ENCODE measurements at places on chromosomes 3 and 15.

GRCh38 chr3:193911784-193912340 lies 224.1 kb upstream of the HES1 start:
- no peak for DNase-seq

DNA sequence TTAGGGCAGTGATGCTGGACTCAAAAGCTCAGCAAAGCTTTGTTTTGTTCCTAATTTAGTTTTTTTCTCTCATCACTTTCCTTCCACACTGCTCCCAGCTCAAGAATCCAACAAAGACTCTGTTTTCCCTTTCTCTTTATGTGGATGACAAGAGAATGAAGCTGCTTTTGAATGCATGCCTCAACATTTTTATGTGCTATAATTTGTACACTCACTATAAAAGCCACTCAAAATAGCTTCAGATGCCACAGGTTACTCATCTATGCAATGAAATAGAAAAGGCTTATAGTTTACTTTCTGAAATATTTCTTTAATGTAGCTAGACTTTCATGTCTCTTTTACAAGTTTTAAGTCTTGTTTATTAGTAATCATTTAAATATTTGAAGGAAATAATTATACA lies 714.9 kb downstream of the OTOL1 start:
- DNase-seq: no peak

DNA sequence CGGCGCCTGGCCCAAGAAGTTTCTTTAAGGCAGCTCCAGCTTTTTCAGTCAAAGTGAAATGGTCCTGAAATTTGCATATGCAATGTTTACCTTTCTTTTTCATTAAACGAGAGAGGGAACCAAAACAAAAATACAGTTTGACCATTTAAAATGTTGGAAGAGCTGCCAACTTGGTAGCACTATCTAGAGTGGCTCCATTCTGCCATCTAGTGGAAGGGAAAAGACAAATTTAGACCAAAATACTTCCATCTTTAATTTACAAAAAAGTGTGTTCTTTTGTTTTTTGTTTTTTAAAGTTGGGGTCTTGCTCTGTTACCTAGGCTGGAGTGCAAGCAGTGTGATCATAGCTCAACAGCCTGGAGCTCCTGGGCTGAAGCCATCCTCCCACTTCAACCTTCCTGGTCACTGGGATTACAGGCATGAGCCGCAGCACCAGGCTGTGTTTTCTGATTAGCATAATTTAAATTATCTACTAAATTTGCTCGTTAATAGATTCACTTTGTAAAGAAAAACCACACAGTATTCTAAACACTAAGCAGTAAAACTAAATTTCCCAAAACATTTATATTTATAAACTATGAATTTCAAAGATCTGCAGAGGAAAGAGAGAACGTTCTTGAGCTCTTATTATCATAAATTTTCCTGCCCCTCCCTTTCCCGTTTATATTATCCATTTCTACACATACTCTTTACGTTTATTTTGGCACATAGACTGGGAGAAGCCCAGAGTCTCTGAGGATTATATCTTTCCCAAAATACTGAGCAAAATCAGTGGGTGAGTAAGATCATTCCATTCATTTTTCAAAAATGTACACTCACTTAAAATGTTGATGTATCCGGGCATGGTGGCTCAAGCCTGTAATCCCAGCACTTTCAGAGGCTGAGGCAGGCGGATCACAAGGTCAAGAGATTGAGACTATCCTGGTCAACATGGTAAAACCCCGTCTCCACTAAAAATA lies 15.4 kb upstream of the RFC4 start:
- no peak for DNase-seq

DNA sequence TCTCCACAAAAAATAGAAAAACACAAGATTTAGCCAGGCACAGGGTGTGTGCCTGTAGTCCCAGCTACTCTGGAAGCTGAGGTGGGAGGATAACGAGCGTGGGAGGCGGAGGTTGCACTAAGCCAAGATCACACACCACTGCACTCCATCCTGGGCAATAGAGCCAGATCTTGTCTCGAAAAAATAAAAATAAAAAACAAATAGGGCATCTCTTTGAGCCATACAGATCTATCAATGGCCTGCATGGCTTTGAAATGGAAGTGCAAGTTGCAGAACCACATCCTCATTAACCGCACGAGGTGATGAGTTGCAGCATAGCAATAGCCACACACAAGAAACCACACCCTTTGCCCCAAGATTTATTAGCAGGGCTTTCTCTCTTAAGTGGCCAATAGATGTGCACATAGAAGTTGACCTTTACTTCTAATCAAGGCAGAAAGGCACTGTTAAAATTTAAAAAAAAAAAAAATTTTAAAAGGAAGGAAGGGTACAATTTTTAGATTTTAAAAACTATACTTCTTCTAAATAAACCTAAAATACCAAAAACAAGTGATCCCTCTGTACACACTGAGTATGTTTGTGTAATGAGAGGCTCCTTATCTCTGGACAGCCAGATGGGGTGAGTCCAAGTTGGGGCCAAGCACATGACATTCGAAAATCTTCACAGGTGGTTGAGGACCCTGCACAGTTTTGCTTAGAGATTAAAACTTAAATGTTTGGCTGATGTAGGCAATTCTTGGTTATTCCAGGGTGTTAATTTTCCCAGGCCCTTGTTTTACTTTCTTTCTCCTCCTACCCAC lies 53.4 kb downstream of the FILIP1L start:
- no peak for DNase-seq

DNA sequence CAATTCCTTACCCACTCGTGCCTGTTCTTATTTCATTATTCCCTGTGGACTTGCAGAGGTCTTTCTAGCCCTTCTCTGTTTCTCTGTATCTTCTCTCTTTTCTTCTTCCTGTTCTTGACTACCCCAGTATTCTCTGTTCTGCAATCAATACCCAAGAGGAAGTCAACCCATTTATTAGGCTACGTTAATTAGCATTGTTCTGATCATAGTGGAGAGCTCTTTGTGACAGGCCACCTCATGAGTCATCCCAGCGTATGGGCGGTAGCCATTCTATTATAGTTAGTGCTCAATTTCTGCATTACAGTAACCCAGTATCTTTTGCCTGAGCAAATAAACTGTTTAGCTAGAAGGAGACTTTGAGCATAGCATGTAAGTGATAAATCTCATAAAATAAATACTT lies 259.5 kb upstream of the GRM7 start:
- DNase-seq: no peak

GRCh38 chr15:48936666-48937065 lies 27.1 kb downstream of the SHC4 start:
- DNase-seq: no peak

DNA sequence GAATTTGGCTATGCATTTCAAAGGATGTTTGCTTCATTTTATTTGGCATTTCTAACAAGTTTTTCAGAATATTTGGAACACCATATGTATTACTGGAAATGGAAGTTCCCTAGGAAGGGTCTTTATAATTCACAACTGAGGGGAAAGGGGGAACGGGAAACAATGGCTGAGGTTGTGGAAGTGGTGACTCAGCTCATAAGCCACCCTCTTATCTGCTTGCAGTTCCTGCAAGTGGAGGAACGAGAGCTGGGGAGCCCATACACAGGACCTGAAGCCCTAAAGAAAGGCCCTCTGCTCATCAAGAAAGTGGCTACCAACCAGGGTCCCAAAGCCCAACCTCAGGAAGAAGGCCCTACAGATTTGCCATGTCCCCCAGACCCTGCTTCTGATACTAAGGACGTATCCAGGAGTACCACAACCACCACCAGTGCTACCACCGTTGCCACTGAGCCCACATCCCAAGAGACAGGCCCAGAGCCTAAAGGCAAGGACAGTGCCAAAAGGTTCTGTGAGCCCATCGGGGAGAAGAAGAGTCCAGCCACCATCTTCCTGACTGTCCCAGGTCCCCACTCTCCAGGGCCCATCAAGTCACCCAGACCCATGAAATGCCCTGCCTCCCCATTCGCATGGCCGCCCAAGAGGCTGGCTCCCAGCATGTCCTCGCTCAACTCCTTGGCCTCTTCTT lies 37.9 kb downstream of the ESYT3 start:
- no peak for DNase-seq

- DNase-seq: no peak
Measured at GRCh38 chr15:78880813-78881212, 8.1 kb downstream of the MORF4L1 start.
